Activated T-cell treated with anti-CD3 and anti-CD28 coated beads for 48 hours (primary cell): ENCODE measurements at places on chromosomes 6 and 20.

DNA sequence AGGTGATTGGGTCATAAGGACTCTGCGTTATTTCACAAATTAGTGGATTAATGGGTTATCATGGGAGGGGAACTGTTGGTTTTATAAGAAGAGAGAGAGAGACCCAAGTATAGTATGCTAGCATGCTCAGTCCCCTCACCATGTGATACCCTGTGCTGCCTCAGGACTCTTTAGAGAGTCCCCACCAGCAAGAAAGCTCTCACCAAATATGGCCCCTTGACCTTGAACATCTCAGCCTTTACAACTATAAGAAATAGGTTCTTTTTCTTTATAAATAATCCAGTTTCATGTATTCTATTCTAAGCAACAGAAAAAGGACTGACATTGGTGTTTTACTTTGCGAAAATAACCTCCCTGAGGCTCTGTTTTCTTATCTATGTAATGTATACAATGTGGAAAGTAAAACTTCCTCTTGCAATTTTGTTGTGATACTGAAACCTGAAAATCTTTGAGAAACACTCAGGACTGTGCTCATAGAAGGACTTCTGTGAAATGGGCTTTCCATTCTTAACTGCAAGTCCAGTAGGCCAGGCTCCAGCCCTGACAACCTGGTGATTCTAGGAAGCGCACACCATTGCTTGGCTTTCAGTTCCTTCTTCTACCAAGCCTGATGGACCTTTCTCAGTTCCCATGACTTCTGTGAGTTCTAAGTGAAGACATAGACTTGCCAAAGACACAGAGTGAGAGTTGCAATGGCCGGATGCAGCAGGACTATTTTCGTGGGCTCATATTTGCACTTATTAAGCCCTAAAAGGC, 21.9 kb downstream of the SIRPD start:
- no peak for DNase-seq

DNA sequence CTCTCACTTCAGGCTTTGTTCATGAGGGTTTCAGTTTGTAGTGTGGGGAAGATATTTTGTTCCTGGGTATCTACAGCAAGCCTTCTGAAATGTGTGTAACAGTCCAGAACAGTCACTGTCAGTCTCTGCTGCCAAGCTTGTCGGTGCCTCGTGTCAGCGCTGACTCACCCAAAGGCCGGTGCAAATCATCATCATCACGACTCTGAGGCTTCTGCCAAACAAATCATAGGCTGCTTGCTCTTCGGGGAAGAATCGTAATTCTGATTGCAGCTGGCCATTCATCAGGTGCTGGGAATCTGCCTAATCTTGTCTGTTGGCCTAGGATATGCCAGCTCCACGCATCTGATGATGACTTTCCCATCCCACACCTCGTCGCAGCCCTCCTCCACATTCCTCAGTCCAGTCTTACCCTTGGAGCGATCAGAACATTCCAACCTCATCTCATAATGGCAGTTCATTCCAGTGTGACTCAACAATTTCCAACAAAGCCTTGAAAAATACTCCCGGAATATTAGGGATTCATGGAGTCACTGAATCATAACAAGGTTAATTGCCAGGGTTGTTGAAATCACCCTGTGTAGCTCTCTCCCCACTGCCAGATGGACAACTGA, 40.9 kb downstream of the ALDH8A1 start:
- DNase-seq: peak; percentile 15

GRCh38 chr6:24574809-24575208, 71.2 kb downstream of the KIAA0319 start:
- DNase-seq: no peak

- DNase-seq: no peak
Observed at GRCh38 chr6:169277619-169278018, 24.0 kb upstream of the THBS2 start.

GRCh38 chr6:24648276-24648675, 2.3 kb upstream of the KIAA0319 start:
- DNase-seq: no peak

GRCh38 chr6:170454512-170455285, 98.4 kb downstream of the PSMB1 start:
- no peak for DNase-seq

GRCh38 chr6:28335040-28335563, 846 bp downstream of the ZSCAN31 start:
- no peak for DNase-seq

- no peak for DNase-seq
Observed at GRCh38 chr6:4378319-4378996, 243.1 kb upstream of the ECI2 start.

GRCh38 chr6:36930483-36930882, 24.1 kb upstream of the PI16 start:
- DNase-seq: no peak

DNA sequence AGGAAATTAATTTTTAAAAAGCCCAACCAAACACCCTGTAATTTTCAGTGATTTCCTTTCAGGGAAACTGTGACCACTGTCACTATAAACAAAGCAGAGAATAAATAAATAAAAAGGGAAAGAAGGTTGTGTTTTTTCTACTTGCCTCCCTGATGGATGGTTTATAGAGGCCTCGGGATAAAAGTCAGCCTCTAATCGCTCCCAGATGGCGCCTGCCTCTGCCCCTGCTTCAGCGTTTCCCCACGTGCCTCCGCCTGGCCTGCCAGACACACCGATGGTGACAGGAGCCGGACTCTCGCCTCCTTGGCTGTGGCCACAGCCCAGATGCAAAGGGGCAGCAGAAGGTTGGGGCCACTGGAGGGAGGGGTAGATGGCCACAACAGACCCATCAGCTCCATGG, 327.7 kb downstream of the CDC5L start:
- no peak for DNase-seq

DNA sequence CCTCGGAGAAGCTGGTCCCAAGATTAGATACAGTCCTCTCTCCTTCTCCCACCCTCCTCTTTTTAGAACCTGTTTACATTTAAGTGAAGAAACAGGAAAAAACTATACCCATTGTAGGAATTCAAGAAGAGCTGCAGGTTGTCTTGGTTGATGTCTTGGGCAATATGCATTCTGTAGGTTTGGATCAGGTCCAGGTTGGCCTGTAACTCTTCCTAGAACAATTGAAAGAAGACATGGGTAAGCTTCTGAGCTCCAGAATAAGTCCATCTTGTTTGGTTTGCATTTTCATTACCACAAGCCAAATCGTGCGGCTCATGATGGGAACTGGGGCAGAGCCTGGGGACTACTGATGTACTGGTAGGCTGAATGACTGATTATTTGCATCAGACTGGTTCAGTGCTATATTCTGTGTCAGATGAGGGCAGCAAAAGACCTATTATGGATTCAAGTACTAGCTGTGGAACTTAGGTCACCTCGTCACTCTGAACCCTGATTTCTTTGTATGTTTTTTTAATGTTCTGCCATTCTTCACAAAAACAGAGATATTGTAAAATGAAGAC, 20.3 kb upstream of the SLA2 start:
- DNase-seq: no peak

- no peak for DNase-seq
Observed at GRCh38 chr6:157096105-157096504, 227.2 kb downstream of the TMEM242 start.

DNA sequence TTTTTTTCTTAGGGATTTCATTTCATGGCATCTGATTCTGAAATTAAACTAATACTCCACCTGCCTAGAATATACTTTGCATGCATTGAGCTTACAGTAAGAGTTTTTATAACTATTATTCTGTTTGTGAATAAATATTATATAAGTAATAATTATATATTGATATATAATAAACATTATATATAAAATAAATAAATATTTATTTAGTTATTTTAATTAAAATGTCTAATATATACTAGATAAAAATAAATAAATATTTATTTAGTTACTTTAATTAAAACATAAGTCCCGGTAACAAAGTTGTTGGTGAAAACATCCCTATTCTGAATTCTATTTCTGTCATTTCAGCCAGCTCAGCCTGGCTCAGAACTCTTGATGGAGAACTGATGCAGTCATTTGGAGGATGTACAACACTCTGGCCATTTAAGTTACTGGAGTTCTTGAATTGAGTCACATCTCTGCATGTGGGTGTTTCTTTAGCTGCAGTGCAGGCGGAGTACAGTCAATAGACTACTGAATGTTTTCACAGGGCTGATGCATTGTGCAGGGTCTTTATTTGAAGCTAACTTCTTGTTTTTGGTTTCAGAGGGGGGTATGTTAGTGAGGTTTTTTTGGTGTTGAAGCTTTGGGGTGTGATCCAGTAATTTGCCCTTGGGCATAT, 508.9 kb upstream of the ADGRB3 start:
- DNase-seq: no peak

- DNase-seq: no peak
Observed at GRCh38 chr20:51583499-51583898, 41.0 kb upstream of the NFATC2 start.

DNA sequence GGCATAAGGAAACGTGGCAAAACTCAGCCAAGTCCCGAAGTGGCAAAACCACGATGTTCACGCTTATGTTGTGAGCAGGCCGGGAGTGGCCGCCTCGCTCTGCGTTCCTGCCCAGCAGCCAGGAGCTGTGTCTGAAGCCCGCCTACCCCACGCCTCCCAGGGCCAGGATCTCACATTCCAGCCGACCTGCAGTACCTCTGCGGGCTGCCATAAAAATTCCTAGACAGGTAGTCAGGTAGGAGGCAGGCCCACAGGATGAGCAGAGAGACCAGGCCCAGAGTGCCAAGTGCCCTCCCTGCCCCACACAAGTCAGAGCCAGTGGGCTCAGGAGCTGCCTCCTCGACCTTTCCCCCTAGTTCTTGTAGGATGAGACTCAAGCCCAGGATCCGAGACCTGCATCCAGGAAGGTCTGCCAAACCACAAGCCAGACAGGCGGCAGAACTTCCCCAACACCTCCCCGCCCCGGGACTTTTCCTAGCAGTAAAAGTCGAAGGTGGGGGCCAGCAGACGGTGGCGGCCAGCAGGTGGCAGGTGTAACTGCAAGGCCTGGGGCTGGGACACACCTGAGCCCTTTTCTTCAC, 16.7 kb downstream of the PMEPA1 start:
- no peak for DNase-seq

- no peak for DNase-seq
Observed at GRCh38 chr6:66897576-66897975, 1190.5 kb upstream of the EYS start.
